ENCODE measurements at places on chromosomes 1 and 21.

GRCh38 chr1:41400225-41400624, 39.0 kb downstream of the FOXO6 start:
- DNase-seq: no peak

DNA sequence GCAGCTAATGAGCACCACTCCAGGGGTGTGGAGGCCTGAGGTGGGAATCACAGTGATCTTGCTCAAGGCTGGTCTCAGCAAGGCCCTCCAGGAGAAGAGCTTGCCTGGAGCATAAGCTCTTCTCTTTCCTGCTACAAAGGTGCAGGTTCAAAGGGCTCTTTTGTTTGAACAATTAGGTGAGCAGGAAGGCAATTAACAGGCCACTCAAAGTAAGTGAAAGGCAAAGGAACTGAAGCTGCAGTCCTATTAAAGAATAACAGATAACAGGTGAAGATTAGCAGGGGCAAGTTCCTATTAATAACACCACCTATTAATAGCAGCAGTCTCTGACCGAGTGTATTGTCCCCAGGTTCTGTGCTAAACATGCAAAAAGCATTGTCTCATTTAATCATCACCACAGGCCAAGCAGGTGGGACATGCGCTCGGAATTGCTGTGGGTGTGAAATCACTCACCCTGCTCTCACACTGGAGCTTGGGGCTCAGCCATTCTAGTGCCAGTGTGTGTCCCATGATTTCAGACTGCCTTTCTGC, 113.8 kb downstream of the RHOU start:
- DNase-seq: no peak

DNA sequence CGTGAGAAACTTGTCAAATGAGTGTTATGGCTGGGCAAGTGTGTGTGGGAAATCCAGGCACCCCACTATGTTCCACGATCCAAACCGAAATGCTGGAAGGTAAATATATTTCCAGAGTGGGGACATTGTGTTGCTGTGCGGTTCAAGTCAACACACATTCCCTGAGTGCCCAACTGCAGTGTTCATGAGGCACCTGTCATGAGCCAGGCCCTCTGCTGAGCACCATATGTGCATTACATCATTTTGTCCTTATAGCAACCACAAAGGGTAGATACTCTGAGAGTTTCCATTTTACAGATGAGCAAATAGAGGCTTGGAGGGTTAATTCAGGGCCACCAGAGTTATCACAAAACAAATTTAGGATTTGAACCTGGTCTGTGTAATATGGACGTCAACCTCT, 59.9 kb upstream of the SOD1 start:
- no peak for DNase-seq

DNA sequence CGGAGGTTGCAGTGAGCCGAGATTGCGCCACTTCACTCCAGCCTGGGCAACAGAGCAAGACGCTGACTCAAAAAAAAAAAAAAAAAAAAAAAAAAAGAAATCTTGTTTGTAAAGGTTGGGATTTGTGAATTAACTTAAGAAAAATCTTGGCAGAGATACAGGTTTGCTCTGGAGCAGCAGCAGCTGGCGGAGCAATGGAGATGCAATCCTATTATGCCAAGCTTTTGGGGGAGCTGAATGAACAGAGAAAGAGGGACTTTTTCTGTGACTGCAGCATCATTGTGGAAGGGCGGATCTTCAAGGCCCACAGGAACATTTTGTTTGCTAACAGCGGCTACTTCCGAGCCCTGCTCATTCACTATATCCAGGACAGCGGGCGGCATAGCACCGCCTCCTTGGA, 5.6 kb downstream of the ZBTB8B start:
- no peak for DNase-seq

- no peak for DNase-seq
Measured at GRCh38 chr1:6487804-6488484, 3.5 kb downstream of the PLEKHG5 start.

DNA sequence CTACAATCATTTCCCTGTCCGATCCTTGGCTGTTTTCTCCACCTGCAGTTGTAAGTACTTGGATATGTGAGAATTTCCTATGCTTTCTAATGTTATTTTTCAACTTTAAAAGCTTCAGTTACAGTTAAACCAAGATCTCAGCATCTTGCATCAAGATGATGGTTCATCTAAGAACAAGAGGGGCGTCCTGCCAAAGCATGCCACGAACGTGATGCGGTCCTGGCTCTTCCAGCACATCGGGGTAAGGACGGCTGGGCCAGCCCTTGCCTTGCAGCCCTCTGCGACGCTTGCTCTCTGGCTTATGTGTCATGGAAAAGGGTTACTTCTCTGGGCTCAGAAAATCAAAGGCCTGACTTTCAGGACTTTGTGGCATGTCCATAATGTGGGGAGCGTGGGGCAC, 46.8 kb downstream of the PKNOX1 start:
- DNase-seq: no peak

DNA sequence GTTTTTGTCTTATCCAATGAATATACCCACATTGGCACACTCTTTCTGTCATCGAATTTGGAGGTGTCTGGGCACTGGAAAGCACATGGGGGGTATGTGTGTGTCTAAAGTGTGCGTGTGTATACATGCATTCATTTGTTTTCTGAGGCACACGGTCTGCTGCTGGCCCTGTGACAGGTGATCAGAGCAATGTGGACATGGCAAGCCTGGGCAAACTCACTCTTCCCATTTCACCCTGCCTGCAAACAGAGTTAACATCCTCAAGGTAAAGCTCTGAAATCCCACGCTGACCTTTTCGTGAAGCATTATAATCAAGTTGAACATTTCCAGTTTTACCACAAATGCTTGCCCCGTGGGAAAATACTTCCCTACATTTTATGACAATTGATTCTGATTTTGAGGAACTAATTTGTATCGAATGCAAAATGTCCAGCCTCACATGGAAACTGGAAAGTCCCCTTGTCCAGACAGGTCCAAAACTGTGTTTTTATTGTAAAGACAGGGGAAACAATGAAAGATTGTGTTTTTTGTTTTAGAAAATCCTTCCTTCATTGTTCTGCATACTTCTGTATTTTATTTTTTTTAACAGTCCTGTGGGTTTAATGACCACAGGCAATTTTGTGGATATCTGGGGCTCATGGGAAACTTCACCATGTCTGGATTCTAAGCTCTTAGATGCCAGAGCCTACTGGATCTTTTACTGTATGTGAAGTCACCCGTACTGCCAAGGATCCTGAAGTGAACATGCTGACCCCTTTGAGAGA, 160.9 kb downstream of the PBX1 start:
- no peak for DNase-seq

GRCh38 chr1:33298623-33299277, 22.1 kb downstream of the A3GALT2 start:
- DNase-seq: peak; percentile 42

DNA sequence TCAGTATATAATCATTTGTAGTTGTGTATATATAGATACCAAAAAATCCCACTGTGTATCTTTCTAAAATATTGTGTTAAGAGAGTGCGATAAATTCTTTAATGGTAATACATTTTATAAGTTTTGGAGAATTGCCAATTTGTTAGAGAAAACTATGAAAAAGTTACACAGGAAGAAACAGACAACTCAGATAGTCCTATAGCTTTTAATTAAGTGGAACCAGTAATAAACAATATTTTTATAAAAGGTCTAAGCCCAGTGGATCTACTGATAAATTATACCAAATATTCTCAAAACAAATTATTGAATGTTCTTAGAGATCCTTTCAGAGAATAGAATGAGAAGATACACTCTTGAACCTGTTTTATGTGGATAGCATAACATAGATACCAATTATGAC, 50.6 kb downstream of the OBSCN start:
- DNase-seq: no peak

DNA sequence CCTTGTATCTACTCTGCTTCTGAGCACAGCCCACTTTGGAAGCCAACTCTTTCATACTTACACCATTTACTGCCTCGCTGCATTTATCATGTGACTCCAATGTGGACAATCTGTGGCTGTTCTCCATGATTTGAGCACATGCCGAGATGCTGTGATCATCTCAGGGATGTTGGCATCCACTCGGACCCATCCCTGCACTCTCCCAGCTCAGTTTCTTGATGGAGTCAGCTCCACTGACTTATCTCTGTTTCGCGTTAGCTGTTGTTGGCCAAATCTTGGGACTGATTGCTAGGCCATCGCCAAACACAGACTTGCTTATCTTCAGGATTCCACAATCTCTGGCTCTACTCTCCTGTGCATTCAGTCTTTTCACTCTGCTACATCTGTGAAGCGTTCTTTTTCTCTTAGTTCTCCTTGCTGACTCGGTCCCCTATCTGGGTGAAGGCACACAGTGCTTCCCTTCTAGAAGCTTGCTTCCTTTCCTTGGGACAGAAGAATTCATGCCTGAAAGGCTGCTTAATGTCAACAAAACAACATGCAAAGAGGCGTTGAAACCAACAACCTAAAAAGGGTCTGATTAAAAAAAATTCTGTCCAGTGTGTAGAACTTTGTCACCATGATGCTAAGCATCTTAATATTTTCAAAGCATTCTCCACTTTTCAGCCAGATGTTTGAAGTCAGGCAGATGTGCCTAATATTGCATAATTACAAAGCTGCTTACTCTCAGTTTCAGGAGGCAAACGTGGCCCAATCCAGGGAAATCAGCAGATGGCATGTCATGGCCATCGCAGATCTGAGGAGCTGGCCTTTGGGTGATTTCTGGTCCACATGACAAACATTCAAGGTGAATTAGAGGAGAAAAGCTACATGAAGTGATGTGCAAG, 120.7 kb downstream of the NGF start:
- DNase-seq: no peak

DNA sequence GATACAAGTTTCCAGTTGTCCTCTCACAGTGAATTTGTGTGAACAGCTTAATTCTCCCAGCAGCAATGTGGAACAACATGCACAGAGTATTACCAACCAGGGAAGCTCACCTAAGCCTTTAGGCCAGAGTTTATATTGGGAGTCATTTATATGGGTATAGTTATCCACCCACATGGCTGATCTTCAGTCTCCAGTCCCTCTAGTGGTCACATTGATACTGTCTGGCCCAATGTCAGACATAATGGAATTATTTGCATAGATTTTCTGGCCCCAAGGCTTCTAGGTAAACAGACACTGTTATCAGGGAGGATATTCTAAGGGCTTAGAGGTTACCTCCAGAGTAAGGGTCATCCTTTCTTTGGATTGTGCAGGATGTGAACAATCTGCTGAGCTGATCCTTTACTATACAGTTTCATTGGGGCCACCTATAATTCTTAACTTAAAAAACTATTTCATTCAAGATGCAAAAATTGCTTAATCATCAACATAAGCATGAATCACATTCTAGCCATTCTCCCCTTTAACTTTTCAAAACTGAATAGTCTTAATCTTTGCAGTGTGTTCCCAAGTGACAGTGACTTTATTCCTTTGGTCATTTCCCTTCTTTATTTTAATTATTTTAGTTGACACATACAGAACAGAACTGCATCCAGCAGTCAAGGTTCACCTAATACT, 210.9 kb downstream of the LTN1 start:
- no peak for DNase-seq

GRCh38 chr1:244346972-244347618, 104.6 kb downstream of the ADSS2 start:
- DNase-seq: no peak

- DNase-seq: no peak
Measured at GRCh38 chr21:41250519-41250918, 66.1 kb upstream of the FAM3B start.

DNA sequence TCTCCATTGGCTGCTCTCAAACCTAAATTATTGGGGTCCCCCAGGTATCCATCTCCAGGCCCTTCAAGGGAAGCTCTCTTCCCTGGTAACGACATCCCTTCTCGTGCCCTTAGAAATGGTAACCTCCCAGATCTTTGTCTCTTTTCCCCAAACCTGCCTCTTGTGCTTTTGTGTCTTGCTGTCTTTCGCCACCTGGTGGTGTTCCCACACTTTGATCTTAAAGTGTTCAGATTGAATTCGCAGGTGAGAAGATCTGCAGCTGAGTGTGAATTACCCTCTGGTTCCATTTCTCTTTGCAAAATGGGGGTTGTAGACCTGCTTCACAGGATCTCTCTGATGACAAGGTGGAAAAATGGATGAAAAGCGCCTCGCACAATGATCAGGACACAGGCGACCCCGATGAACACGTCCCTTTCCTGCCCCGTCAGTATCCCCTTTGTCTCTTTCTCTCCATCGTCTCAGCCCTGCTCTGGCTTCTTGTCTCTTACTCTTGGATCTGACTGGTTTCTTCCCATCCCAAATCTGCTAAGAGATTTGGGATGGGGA, 53.1 kb downstream of the DOP1B start:
- DNase-seq: peak; percentile 25

DNA sequence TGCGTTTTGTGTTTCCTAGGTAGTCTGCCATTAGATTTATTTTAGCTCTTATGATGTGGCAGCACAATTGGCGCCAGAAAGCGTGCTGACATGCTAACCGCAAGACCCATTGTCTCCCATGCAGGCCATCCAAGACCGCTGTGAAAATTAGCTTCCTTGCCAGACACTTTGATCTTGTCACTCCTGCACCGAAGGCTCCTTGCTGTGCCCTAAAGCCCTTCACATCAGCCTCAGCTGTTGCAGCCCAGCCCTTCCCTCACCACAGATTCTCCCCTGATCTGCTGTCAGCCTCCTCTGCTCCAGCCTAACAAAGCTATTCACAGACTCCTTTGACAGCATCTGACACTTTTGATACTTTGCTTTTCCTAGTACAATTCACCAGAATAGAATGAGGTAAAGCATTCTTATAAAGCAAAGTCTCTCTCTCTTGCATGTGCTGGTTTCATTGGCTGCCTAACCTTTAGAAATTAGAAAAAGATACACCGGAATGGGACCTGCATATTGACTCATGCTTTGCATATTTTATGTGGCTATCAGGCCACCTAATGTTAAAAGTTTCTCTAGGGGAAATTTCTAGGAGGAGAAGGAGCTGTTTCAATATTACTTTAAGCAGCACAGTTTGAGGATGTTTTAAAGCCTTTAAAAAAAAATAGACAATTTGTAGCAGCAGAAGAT, 280.3 kb upstream of the FMN2 start:
- no peak for DNase-seq

GRCh38 chr1:109091078-109091838, 694 bp downstream of the TMEM167B start:
- DNase-seq: no peak

GRCh38 chr21:41393876-41394465, 32.1 kb upstream of the MX1 start:
- DNase-seq: no peak

- no peak for DNase-seq
Measured at GRCh38 chr1:244286341-244286740, 165.4 kb downstream of the ADSS2 start.

- DNase-seq: no peak
Measured at GRCh38 chr1:82153752-82154151, 353.0 kb downstream of the ADGRL2 start.

GRCh38 chr1:209688746-209689234, 13.6 kb downstream of the G0S2 start:
- no peak for DNase-seq

DNA sequence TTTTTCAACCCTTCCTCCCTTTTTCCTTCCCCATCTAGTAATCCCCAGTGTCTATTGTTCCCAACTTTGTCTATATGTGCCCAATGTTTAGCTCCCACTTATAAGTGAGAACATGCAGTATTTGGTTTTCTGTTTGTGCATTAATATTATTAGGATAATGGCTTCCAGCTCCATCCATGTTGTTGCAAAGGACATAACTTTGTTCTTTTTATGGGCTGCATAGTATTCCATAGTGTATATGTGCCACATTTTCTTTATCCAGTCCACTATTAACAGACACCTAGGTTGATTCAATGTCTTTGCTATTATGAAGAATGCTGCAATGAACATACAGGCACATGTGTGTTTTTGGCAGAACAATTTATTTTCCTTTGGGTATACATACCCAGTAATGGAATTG, 121.0 kb upstream of the C1orf105 start:
- DNase-seq: no peak

- DNase-seq: no peak
Measured at GRCh38 chr1:53689223-53689622, 49.7 kb downstream of the GLIS1 start.

Measured in effector memory CD8-positive, alpha-beta T cell (primary cell).